ENCODE measurements at places on chromosomes 1 and 21. TPM values are rescaled to one million over a fixed set of nuclear protein-coding genes. Genes with fewer than 3 reads are reported as not detected.

Gene CD1B
- total RNA-seq, result not detected

Gene TSACC
- total RNA-seq, result not detected

Gene C1orf174
- total RNA-seq, result 10.1 TPM

Gene AMIGO1
- 13.6 TPM for total RNA-seq

DNA sequence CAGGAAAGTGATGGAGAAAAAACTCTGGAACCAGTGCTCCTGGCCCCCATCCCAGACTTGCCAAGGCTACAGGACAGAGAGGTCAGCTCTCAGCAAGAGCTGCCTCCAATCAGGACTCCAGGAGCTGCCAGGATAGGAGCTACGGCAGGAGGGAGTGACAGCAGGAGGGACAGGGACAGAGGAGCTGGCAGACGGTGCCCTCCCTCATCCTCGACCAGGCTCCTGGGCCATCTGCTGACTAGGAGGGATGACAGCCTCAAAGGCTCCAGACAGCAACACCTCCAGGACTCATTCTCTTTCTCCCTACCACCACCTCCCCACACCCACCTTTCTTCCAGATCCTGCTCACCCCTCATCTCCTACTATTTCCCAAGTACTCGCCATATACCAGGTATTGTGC, 22.7 kb downstream of the DLGAP3 start:
- H3K27me3 ChIP-seq, result no peaks in the 10 kb centered on the region
- H3K4me3 ChIP-seq, result no peak overlapping the region
- DNase-seq, result no peak
- no peaks in the 10 kb centered on the region for H3K36me3 ChIP-seq
- H3K4me1 ChIP-seq, result no peaks in the 10 kb centered on the region

DNA sequence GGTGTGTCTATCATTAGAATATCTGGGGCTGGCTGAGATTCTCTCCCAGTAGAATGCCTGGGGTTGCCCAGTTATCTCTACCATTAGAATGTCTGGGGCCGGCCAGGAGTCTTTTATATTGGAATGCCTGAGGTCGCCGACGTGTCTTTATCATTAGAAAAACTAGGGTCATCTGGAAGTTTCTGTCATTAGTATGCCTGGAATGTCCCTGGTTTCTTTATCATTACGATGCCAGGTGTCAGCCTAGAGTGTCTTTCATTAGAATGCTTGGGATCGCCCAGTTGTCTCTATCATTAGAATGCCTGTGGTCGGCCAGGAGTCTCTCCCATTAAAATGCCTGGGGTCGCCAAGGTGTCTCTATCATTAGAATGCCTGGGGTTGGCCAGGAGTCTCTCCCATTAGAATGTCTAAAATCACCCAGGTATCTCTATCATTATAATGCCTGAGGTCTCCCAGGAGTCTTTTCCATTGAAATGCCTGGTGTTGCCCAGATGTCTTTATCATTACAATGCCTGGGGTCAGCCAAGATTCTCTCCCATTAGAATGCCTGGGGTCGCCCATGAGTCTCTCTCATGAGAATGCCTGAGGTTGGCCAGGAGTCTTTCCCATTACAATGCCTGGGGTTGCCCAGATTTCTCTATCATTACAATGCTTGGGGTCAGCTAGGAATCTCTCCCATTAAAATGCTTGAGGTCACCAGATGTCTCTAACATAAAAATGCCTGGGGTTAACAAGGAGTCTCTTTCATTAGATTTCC, 53.2 kb downstream of the RNF187 start:
- H3K4me1 ChIP-seq, result peaks cover 5% of the 10 kb centered on the region
- H3K36me3 ChIP-seq, result no peaks in the 10 kb centered on the region
- DNase-seq, result no peak

GRCh38 chr1:24010650-24011049, 30.5 kb upstream of the SRSF10 start:
- no peaks in the 10 kb centered on the region for H3K27me3 ChIP-seq
- H3K27ac ChIP-seq, result no peak overlapping the region
- peaks cover 6% of the 10 kb centered on the region for H3K4me1 ChIP-seq
- H3K36me3 ChIP-seq, result no peaks in the 10 kb centered on the region
- H3K4me3 ChIP-seq, result no peak overlapping the region
- DNase-seq, result no peak

DNA sequence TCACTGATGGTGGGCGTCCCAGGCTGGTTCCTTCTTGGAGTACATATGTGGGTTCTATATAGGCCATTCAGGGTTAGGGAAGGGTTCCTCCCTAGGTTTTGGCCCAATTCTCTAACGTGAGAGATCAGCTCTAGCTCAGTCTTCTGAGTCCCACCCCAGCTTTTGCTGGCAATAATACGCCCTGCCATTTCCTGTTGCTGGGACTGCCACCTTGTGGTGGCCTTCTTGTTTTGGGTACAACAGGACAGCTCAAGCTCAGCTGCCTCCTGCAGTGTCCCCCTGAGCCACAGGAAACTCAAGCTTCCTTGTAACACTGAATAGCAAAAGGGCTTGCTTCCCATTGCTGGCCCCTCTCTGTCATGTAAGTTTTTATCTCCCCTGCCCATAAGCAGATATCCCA, 77.8 kb downstream of the BACH1 start:
- DNase-seq, result peak; percentile 27
- no peak overlapping the region for H3K27ac ChIP-seq
- no peaks in the 10 kb centered on the region for H3K4me1 ChIP-seq
- no peaks in the 10 kb centered on the region for H3K27me3 ChIP-seq
- H3K36me3 ChIP-seq, result no peaks in the 10 kb centered on the region

- no peak for DNase-seq
- peaks cover 9% of the 10 kb centered on the region for H3K4me1 ChIP-seq
- no peak overlapping the region for H3K27ac ChIP-seq
- peaks cover 10% of the 10 kb centered on the region for H3K27me3 ChIP-seq
- H3K4me3 ChIP-seq, result no peak overlapping the region
These were observed 2.5 kb downstream of the AGRN start for GRCh38 chr1:1022302-1023009.

- DNase-seq, result no peak
- no peaks in the 10 kb centered on the region for H3K36me3 ChIP-seq
- H3K27ac ChIP-seq, result peak overlapping the region; percentile 82
- no peaks in the 10 kb centered on the region for H3K27me3 ChIP-seq
- H3K4me3 ChIP-seq, result no peak overlapping the region
- peaks cover 24% of the 10 kb centered on the region for H3K4me1 ChIP-seq
These were observed 28.0 kb upstream of the RERE start for GRCh38 chr1:8845104-8846097.

GRCh38 chr1:65994223-65994622, 201.5 kb downstream of the PDE4B start:
- no peaks in the 10 kb centered on the region for H3K4me1 ChIP-seq
- H3K4me3 ChIP-seq, result no peak overlapping the region
- DNase-seq, result no peak
- no peak overlapping the region for H3K27ac ChIP-seq

DNA sequence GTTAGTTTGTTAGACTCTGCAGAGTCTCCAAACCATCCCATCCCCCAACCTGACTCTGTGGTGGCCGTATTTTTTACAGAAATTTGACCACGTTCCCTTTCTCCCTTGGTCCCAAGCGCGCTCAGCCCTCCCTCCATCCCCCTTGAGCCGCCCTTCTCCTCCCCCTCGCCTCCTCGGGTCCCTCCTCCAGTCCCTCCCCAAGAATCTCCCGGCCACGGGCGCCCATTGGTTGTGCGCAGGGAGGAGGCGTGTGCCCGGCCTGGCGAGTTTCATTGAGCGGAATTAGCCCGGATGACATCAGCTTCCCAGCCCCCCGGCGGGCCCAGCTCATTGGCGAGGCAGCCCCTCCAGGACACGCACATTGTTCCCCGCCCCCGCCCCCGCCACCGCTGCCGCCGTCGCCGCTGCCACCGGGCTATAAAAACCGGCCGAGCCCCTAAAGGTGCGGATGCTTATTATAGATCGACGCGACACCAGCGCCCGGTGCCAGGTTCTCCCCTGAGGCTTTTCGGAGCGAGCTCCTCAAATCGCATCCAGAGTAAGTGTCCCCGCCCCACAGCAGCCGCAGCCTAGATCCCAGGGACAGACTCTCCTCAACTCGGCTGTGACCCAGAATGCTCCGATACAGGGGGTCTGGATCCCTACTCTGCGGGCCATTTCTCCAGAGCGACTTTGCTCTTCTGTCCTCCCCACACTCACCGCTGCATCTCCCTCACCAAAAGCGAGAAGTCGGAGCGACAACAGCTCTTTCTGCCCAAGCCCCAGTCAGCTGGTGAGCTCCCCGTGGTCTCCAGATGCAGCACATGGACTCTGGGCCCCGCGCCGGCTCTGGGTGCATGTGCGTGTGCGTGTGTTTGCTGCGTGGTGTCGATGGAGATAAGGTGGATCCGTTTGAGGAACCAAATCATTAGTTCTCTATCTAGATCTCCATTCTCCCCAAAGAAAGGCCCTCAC, at the start of gene OLIG2:
Gene OLIG2 (plus strand): TSS at position 447 of the 954 bp plus-strand sequence. CDS start 928 bp downstream, outside the sequence.
- H3K27ac ChIP-seq, result no peak within 1 kb of the TSS
- peaks cover 98% of the 10 kb centered on the region for H3K27me3 ChIP-seq
- peak within 1 kb of the TSS; percentile 21 for H3K4me3 ChIP-seq
- peaks cover 17% of the 10 kb centered on the region for H3K4me1 ChIP-seq

All from gastrocnemius medialis (tissue), 4 donors.